ENCODE measurements at places on chromosomes 11 and 22. TPM values are rescaled to one million over a fixed set of nuclear protein-coding genes. Genes with fewer than 3 reads are reported as not detected.

GRCh38 chr22:23182309-23183060, 2.2 kb downstream of the BCR start:
- DNase-seq, result no peak

DNA sequence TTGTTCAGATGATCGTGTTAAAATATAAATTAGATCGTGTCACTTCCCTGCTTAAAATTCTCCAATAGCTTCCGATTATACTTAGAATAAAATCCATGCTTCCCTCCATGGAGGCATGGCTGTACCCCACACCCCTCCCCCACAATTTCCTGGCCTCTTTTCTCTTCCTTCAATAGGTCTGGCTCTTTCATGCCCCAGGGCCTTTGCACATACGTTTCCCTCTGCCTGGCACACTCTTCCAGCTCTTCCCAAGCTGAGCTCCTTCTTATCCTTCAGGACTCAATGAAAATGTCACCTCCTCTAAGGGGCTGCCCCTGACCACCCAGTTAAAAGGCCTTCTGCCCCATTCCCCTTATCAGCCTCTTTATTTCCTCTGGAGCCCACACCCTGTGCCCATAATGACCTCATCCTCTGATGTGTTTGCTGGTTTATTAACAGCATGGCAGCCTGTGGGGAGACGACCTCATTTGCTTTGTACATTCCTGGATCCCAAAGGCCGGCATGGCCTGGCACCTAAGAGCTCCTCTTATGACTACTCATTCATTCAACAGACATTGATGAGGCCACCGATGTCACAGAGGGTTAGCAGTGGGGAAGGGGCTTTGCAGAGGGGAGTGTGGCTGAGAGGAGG, 9.0 kb upstream of the FLRT1 start:
- no peak for DNase-seq

DNA sequence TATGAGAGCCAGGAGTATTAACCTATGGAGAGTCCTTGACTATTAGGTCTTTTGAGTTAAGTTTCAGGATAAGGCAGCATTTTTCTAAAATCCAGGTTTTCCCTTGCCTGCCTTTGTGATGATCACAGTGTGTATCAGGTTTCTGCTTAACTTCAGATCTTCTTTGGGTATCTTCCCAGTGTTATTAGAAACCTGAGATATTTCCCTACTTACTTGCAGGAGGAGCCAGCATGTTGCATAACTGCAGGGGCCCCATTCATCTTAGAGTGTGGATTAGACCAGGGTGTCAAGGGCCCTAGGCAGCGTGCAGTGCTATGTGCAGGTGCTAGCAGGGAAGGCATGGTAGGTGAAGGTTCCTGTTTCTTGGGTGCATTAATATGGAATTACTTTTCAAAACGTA, 69.5 kb downstream of the ZNRF3 start:
- DNase-seq, result peak; percentile 29

GRCh38 chr11:26348776-26349175, 16.8 kb downstream of the ANO3 start:
- no peak for DNase-seq

- DNase-seq, result no peak
Observed at GRCh38 chr22:43000441-43001175, 14.3 kb downstream of the PACSIN2 start.

GRCh38 chr11:78171951-78172350, 16.5 kb downstream of the KCTD21 start:
- no peak for DNase-seq

DNA sequence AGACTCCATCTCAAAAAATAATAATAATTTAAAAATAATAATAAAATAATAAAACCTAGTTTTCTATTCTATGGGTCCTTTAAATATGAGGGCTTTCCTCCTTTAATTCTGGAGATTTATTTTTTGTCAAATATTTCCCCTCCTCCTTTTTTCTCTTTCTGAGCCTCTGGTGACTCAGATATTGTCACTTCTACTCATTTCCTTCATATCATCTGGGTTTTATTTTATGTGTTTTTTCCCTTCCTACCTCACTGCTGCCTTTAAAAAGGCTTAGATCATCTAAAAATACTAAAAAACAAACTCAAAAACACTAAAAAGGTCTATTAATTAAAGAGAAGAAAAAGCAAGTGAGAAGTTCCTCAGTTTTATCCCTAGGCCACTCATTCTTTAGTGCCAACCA, 138.9 kb downstream of the SPON1 start:
- no peak for DNase-seq

DNA sequence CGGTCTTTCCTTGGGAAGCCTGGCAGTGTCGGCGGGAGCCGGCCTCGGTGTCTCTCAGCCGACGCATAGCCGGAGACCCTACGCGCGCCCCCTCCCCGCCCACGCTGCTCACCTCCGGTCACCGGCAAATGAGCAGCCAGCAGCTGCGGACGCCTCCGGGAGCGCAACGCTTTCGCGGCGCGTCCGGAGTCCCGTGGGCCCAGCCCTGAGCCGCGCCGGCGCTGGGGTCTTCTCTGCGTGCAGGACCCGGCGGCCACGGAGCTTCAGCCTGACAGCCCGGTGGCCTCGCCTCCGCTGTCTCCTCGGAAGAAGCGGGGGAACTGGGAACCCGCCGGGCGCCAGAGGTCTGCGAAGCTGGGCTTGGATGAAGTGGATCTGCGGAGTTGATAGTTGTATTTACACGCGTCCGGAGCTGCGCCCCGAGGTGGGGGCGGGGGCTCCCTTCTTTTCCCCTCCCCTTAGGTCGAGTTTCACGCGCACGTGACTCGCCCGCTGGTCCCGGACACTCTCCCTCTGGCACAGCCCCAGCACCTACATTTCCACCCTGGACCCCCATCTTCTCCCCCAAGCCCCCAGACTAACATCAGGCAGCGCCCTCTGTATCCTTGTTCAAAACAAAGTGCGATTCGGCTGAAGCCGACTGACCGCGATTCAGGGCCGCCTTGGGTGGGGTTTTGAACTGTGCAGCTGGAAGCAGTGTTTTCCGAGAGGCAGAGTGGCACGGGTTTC, at the start of gene SLC43A1:
TSS of gene SLC43A1 (minus strand) at position 371 of the 729 bp plus-strand sequence. CDS start 1,591 bp downstream, outside the sequence.
- DNase-seq, result no peak

HEPHL1 gene
- total RNA-seq, result 4.9 TPM

SHISAL1 gene
- 0.99 TPM for total RNA-seq
